ENCODE measurements at places on chromosomes 6 and 20. TPM values are rescaled to one million over a fixed set of nuclear protein-coding genes. Genes with fewer than 3 reads are reported as not detected.

GRCh38 chr6:74343804-74344203, 647.8 kb downstream of the CD109 start:
- DNase-seq = peak; percentile 33

GRCh38 chr6:8113131-8113654, 10.8 kb upstream of the EEF1E1 start:
- no peak for DNase-seq

DNA sequence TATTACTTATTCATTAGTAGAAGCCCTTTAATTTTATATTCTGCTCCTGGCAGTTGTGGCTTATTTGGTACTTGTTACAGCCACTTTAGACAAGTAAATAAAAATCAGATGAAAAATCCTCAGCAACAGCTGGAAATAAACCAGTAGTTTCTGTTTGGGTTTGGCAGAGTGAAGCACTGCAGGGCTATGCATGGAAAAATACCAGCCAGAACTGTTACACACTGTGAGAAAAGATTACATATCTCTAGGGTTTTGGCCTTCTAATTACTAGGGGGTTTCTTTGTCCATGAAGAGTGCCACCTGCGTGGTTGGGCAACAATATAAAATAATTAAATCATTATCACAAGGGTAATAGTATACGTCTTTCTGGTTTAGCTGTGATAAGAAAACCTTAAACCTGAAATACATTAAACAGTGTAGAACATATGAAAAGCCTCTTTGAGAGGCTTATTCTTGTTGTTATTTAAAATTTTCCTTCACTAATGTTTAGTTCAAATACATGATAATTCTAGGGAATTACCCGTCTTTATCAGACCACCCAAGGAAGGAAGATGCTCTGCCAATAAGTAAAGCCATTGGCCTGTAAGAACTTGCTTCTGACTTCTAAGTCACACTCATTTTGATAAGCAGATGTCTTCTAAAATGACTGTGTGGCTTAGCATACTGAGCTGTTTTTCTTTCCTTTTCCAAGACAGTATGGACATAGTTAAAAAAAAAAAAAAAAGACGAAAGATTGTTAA, 320.0 kb upstream of the FLRT3 start:
- no peak for DNase-seq

The SEL1L2 gene
- total RNA-seq = not detected

The DNAH8 gene
- not detected for total RNA-seq
